ENCODE measurements at places on chromosomes 3 and 15.
A peak's percentile ranks its signal among the peaks of the same experiment; 100 is the strongest.

DNA sequence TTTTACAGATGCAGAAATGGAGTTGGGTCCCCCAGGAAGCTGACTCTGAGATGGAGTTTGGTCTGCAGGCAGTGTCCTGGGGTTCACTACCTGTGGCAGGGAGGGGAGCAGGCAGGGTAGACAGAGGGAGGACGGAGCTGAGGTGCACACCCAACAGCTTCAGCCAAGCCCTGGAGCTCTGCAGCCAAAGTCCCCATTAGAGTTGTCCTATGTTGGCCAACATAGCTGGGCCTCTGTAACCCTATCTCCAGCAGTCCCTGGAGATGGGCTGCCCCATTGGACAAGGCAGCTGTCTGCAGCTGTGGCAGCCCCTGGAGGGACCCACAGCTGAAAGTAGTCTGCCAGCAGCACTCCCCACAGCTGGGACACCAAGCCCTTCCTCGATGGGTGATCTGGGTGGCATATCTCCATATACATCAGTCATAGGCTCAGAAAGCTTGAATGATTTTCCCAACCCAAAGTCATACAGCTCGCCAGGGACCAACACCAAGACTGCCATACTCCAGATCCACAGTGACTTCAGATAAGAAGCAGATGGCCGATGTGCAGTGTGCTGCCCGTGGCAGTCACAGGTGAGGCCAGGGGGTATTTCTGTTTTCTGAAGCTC lies 31.9 kb downstream of the STARD5 start:
- DNase-seq: no peak

- DNase-seq: no peak
Measured at GRCh38 chr3:86229086-86229774, 761.7 kb downstream of the VGLL3 start.

GRCh38 chr3:118987477-118987876 lies 47.2 kb downstream of the IGSF11 start:
- DNase-seq: peak; percentile 70

DNA sequence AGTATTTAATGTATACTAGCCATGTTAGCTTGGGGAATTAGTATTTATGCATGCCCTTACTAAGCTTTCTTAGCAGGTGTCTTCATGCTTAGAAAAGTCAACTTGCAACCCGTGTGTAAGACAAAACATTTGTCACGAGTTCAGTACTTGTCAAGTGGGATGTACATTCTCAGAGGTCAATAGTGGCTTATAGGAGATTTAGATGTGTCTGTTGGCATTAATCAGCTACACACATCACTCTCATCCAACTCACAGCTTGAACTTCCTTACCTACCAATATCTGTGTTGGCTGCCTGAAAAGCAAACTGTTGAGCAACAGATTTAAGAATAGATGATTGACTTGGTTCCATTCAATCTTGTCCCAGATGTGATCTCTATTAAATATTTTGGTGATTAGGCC lies 109.5 kb downstream of the ROBO2 start:
- no peak for DNase-seq

DNA sequence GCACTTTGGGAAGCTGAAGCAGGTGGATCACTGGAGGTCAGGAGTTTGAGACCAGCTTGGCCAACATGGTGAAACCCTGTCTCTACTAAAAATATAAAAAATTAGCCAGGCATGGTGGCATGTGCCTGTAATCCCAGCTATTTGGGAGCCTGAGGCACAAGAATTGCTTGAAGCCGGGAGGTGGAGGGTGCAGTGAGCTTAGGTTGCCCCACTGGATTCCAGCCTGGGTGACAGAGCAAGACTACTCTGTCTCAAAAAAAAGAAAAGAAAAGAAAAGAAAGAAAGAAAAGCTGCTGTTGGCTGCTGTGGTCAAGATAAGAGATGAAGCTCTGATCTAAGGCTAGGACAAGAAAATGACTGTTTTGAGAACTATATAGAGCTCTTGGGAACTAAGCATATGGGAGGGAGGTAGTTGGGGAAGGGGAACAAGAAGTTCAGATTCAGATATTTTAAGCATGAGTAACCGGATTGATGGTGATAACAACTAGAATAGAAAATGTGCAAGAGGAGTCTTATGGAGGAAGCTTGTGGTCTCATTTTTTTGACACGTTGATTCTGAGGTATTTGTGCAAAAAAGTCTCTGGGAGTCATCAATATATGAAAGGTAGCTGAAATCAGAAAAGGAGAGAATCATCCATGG lies 25.7 kb downstream of the DNAH12 start:
- no peak for DNase-seq

DNA sequence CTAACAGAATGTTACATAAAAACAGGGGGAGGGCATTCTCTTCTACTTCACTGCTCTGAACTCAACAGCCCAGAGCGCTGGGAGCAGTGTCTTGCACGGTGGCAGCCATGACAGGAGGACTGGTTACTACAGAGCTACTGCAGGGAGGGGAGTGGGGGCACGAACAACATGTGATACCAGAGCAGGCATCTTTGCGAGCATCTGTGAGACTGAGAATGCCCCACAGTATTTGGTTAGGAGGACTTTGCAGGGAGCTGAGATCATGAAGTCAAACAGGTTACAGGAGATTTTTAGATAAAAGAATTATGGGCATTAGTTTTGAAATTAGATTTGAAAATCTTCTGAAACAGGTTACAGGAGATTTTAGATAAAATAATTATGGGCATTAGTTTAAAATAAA lies 58.8 kb upstream of the GOLGA8B start:
- no peak for DNase-seq

DNA sequence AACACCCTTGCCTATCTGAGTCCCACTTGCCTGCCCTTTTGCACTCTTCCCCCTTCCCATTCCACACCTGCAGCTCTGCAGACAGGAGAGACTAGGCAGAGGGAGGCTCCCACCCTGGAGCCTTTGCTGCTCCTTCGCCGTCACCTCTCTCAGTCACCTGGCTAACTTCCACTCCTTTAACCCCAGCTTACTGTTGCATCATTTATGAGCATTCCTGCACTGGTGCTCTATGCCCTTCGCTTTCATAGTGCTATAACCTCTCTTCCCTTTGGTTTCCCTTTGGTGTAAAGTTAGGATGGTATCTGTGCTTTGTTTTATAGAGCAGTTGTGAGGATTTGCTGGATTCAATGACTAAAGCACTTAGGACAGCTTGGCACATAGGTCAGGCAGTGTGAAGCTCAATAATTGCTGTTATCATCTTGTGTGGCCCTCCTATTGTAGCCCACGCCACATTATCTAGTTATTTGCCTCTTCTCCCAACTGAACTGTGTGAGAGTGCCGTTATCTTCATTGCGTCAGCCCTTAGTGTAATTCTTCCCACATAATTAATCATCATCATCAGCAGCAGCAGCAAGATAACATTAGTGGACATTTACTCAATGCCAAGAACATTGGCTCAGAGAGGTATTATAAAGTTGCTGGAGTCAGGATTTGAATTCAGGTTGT lies 253.9 kb downstream of the CACNA2D3 start:
- DNase-seq: no peak

DNA sequence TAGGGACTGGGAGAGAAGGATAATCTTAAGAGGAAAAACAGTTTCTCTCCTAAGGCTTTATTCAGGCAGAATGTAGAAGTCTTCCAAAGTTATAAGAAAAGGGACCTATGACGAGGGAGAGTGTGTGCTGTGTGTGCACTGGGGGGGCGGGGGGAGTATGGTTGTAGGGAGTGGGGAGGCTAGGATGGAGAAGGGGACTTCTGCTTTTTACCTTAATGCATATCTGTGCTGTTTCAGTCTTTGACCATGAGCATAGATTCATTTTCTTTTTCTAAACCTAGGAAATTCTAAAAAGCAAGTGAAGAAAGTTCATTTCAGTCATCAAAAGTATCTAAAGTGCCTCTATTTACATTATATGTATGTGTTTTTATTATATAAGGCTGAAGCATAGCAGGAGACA lies 52.6 kb upstream of the RASA2 start:
- DNase-seq: no peak

GRCh38 chr15:95091444-95091843 lies 860.1 kb downstream of the MCTP2 start:
- DNase-seq: no peak

- DNase-seq: no peak
Measured at GRCh38 chr3:22632536-22632935, 570.6 kb upstream of the UBE2E2 start.

DNA sequence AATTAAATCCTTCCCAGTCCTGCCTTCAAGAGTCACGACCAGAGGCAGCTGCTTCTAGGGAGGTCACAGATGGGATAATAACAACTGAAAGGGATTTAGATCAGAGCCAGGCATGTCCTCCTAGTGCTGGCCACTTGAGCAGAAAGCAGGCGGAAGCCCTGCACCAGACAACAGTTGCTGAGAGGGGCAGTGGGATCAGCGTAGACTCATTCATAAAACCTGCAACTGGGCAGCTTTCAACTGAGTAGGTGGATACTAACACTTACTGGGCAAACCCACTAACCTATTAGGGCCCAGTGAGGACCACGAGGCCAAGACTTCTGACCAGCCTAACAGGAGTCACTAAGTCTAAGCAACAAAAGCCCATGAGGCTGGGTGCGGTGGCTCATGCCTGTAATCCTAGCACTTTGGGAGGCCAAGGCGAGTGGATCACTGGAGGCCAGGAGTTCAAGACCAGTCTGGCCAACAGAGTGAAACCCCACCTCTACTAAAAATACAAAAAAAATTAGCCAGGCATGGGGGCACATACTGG lies 67.0 kb downstream of the DAPK2 start:
- peak; percentile 34 for DNase-seq

- no peak for DNase-seq
Measured at GRCh38 chr3:135966271-135966961, 888 bp downstream of the PPP2R3A start.

DNA sequence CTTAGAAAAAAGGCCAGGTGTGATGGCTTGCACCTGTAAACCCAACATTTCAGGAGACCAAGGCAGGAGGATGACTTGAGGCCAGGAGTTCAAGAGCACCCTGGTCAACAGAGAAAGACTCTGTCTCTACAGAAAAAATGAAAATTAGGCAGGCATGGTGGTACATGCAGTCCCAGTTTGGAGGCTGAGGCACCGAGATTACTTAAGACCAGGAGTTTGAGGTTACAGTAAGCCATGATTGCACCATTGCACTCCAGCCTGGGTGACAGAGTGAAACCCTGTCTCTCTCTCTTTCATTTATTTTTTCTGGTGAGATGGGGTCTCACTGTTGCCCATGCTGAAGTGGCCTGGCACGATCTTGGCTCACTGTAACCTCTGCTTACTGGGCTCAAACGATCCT lies 24.7 kb downstream of the IP6K1 start:
- no peak for DNase-seq

- DNase-seq: no peak
Measured at GRCh38 chr3:112364291-112364690, 31.3 kb downstream of the CD200 start.

GRCh38 chr3:133986311-133986710 lies 43.4 kb downstream of the SLCO2A1 start:
- DNase-seq: no peak

- no peak for DNase-seq
Measured at GRCh38 chr3:129308636-129309035, 30.0 kb downstream of the HMCES start.

GRCh38 chr15:34808016-34808415 lies 12.7 kb upstream of the ACTC1 start:
- no peak for DNase-seq

- DNase-seq: no peak
Measured at GRCh38 chr3:24196526-24196925, 251.4 kb downstream of the NR1D2 start.

DNA sequence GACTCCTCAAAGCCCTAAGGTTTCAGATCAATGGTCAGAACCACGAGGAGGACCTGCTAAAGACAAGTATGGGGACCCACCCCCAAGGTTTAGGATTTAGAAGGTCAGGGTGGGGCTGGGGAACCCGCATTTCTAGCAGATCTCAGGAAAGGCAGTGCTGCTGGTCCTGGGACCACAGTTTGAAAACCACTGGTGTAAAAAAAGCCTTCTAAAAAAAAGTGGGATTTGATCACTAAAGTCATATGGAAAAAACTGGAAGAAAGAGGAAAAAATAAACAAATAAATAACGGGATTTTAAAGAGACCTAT lies 832 bp downstream of the SLC41A3 start:
- DNase-seq: no peak

- peak; percentile 68 for DNase-seq
Measured at GRCh38 chr3:58657571-58658141, 8.9 kb downstream of the FAM3D start.

GRCh38 chr15:35136321-35137189 lies 51.5 kb upstream of the NANOGP8 start:
- no peak for DNase-seq

DNA sequence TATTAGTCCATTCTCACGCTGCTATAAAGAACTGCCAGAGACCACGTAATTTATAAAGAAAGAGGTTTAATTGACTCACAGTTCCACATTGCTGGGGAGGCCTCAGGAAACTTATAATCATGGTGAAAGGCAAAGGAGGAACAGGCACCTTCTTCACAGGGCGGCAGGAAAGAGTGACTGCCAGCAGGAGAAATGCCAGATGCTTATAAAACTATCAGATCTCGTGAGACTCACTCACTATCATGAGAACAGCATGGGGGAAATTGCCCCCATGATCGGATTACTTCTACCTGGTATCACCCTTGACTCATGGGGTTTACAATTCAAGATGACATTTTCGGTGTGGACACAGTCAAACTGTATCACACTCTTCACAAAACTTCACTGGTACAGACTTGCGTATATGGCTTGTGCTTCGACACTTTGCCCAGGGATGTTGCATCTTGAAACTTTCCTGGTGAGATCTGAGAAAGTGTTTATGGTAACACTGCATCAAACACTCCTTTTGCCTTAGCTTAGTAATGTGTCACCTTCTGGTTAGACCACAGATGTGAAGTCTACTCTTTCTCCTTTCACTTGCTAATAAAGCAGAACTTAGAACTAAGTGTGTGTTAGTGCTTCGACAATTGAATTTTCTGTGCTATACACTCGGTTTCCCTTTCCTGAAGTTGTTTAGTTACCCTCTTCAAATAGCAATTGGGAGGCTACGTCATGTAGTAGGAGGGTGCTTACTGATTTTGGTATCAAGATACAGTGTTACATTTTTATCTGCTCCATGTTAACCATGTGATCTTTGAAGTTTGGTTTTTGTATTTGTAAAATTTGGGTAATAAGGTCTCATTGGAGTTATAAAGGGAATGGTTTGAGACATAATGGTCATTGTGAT lies 185.7 kb downstream of the LPP start:
- DNase-seq: no peak

DNA sequence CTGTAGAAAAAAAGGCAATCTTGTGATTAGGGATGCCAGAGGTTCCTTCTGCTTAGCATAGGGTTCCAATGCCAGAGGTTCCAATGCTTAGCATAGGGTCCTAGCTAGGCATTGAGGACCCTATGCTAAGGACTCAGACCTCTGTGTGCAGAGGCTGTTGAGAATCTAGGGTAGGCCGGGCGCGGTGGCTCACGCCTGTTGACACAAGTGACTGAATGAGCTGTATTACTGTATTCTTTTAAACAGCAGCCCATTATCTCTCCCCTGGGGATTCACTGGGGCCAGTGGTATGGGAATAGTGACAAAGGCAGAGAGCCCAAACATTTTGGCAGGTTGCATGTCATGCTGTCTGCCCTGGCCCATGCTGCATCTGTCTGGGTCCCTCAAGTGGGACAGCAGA lies 16.2 kb downstream of the PAK6 start:
- no peak for DNase-seq
